ENCODE measurements at places on chromosomes 7 and 10.

DNA sequence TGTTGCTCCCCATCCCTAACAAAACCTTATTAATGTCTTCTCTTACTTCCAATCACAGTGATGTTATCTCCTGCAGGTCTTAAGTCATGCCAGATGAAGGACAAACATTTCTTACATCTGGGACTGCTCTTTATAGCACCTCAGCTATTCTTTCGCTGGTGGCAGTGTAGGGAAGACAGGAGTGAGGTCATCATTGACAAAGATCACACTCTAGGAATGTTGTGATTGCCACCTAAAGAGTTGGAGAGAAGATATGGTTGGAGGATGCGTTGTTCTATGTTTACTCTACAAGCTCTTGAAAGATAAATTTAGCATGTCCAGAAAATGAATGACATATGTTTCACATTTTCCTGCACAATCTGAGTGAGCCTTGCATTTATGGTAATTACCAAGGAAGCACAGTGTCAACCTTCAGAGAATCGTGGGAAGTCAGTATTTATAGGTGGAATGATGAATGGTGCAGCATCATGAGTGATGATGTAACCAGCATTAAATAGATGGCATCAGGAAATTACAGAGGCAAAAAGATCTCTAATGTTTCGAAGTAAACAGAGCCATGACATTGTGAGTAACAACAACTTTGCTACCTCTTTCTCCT is 188.1 kb upstream of the STEAP1 start:
- no peak for DNase-seq

GRCh38 chr10:121553511-121554264 is 44.6 kb downstream of the FGFR2 start:
- peak; percentile 31 for DNase-seq

DNA sequence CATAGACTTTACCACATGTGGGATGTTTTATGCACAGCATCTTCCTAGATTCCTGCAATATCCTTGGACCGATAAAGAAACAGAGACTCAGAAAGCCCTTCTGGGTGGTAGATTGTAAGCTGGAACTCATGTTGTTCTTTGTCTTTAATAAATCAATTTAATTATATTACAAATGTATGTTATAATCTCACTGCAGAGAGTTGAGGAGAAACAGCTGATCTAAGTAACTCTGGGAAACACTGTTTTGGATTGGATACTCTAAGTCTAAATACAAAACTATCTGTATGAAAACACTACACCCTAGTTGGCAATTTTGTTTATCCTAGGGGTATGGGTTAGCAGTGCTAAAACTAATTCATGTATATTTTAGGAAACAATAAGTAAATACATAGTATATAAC is 1015.2 kb downstream of the XPNPEP1 start:
- no peak for DNase-seq

DNA sequence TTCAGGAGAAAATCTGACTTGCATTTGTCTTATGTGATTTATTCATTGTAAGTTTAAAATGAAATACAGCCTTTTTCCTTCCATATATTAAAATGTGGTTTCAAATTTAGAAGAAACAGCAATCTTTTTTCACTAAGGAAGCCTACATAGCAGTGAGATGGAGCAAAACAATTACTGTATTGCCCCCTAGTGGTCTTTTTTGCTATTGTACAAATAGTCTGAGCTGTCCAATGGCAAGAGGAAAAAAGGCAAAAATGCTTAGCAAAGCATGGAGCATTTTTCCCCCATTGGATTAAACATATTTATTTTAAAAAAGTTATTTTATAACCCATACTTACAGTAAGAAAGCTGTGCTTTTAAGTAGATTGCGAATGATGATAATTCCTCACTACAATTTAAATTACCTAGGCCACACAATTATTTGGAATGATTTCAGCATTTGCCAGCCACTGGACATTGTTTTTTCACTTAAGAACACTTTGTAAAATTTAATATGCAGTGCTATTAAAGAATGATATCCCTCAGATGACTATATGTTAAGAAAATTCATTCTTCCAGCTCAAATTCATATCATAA is 119.5 kb downstream of the CPED1 start:
- peak; percentile 10 for DNase-seq

- DNase-seq, result no peak
Measured at GRCh38 chr10:104589431-104589830, 51.7 kb upstream of the SORCS3 start.

- DNase-seq, result no peak
Measured at GRCh38 chr10:46559231-46559671, 2.8 kb upstream of the GPRIN2 start.

GRCh38 chr10:23391821-23392220 is 47.1 kb upstream of the OTUD1 start:
- DNase-seq, result no peak

DNA sequence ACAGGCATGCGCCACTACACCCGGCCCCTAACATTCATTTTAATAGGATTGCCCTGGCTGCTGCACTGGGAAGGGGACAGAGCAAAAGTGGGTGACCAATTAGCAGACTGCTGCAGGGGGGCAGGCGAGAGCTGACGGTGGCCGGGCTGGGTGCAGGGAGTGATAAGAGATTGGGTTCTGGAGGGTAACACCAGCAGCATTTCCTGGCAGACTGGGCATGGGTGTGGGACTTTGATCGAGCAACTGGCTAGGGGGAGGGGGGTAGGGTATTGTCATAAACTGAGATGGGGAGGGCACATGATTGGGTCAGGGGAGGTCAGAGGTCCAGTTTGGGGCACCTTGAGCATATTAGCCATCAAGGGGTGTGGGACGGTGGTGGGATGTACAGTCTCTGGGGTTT is 20.2 kb upstream of the AMZ1 start:
- no peak for DNase-seq
